ENCODE measurements at places on chromosomes 2 and 18.

GRCh38 chr2:219630770-219631405 lies 3.5 kb downstream of the SLC4A3 start:
- DNase-seq: peak; percentile 38

DNA sequence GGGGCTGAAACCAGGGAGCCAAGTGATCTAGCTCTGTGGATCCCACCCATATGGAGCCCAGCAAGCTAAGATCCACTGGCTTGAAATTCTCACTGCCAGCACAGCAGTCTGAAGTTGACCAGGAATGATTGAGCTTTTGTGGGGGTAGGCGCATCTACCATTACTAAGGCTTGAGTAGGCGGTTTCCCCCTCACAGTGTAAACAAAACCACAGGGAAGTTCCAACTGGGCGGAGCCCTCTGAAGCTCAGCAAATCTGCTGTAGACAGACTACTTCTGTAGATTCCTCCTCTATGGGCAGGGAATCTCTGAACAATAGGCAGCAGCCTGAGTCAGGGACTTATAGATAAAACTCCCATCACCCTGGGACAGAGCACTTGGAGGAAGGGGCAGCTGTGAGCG lies 96.7 kb downstream of the CCDC148 start:
- no peak for DNase-seq

GRCh38 chr2:51760441-51760840 lies 728.5 kb upstream of the NRXN1 start:
- DNase-seq: no peak

GRCh38 chr2:33500177-33500576 lies 23.7 kb downstream of the RASGRP3 start:
- DNase-seq: no peak

DNA sequence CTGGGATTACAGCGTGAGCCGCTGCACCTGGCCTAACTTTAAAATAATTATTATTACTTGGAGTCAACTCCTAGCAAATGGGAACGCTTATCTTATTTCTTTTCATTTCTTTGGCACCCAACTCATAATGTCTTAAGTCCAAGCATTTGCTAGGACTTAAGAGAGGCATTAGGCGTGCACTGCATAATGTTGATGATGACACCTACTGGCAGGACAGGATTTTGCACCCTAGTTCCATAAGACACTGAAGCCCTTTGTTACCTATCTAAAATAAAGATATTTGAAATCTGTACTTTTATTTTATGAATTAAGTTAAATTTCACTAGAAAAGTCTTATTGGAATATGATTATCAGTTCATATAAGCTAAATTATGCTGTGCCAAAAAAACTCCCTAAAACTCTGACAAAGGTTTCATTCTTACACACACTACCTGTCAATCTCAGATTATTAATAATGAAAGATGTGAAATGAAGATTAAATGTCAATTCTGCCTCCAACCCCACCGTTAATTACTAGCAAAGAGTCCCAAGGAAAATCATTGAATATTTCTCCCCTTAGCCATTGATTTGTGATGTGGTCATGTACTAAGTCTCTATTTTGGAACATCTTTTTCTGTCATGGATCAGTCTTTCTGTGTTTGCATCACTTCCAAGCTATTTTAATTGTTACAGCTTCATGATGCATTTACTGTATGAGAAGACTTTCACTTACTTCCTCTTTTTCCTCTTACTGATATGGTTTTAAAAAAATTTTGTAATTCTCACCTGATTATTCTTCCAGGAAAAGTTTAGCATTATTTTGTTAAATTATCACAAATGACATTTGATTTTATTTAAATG lies 12.7 kb upstream of the CDH2 start:
- no peak for DNase-seq

GRCh38 chr2:213238753-213239495 lies 45.3 kb upstream of the SPAG16 start:
- DNase-seq: no peak

- DNase-seq: no peak
Measured at GRCh38 chr2:165008730-165009315, 53.5 kb upstream of the SLC38A11 start.

DNA sequence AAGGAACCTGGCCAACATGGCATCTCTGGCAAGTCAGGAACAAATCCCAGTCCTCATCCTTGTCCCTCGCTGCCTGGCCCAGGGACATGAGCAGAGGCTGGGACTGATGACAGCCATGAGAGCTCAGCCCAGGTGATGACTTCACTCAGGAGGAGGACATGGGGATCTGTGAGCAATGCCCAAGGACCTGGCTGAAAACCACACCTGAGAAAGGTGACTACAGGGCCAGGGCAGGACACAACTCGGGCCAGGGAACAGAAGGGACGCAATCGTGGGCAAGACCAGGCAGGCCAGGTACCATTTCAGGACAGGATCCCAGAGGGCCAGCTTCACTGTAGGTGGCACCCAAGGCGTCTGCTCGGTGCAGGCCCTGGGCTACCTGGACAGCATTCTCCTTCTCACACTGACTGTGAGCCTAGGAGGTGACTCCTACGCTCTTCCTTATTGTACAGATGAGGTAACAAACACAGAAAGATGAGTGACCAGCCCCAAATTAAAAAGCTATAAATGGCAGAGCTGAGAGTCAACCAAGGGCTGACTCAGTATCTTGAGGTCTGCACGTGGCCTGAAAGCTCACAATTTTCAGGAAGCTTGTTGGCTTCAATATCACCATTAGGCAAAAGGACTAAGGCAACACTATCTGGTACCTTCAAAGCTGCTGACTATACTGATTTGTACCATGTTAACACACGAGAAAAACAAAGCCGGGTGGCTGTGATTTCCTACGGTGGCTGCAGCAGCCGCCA lies 141.1 kb downstream of the EIPR1 start:
- no peak for DNase-seq

DNA sequence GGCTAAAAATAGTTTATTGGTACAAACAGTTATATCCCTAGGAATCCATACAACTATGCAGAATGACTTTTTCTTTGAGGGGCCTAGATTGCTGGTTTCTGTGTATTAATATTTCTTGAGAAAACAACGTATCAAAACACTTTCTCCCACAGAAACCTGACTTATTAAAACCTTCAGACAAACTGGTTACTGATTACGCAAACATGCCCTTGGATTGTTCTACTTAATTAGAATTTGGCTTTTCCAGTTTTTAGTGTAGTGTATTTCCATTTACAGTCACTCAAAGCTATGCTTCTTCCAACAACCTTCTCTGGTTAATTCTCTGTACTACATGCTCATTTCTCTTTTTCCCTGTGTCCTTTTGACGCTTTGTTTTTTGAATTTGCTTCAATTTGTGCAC lies 20.0 kb downstream of the VAPA start:
- DNase-seq: no peak
